K562 (cell line): ENCODE measurements at places on chromosomes 4 and X. TPM values are rescaled to one million over a fixed set of nuclear protein-coding genes. Genes with fewer than 3 reads are reported as not detected.

PASD1 gene
- 9.6 and 10.5 TPM in 2 replicates for total RNA-seq

XPNPEP2 gene
- 0.04 TPM in 1 of 2 replicates, not detected in the other for total RNA-seq

- H3K36me3 ChIP-seq: peaks cover 25% of the 10 kb centered on the region; the same call in 2 of the 3 replicates
- no peak overlapping the region for H3K27ac ChIP-seq
- H3K27me3 ChIP-seq: peaks cover 3% of the 10 kb centered on the region; the same call in 1 of the 3 replicates
Observed at GRCh38 chr4:4417886-4418285, 31.0 kb downstream of the NSG1 start.

- DNase-seq: no peak
- no peaks in the 10 kb centered on the region; the same call in 1 of the 2 replicates for H3K27me3 ChIP-seq
- peaks cover 5% of the 10 kb centered on the region; the same call in 1 of the 3 replicates for H3K4me1 ChIP-seq
- no peak overlapping the region for H3K27ac ChIP-seq
- H3K36me3 ChIP-seq: no peaks in the 10 kb centered on the region
Observed at GRCh38 chrX:18886005-18886343, 97.9 kb downstream of the PHKA2 start.

DNA sequence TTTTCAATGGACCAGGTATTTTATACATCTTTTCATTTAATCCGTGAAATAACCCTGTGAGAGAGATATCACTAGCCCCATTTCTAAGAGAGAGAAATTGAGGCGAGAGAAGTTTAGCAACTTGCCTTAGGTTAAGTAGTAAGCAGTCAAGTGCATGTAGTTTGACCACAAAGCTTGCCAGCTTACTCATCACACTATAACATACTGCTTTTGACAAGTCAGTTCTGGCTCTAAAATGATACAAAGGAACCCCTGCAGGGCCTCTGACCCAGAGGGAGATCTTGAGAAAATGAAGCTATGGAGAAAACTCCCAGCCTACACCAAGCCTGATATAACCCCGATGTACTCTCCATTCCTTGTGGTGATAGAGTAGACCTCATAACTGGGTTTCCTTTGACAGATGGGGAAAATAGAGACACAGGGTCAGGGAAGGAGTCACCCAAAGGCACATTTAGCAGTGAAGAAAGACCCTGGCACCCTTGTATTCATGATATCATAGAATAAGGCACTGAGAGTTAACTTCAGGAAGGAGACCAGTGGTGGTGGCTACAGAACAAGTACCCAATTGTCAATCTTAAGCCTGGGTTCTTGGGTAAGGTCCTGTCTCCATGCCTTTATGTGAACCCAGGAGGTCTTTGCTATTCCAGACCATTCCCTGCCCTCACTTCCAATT lies 60.2 kb upstream of the MSN start:
- H3K27me3 ChIP-seq: no peaks in the 10 kb centered on the region
- no peak for DNase-seq
- peaks cover 3% of the 10 kb centered on the region; the same call in 2 of the 3 replicates for H3K4me1 ChIP-seq
- H3K4me3 ChIP-seq: no peak overlapping the region

- H3K4me1 ChIP-seq: no peaks in the 10 kb centered on the region; the same call in 1 of the 2 replicates
- no peak overlapping the region for H3K4me3 ChIP-seq
- H3K27ac ChIP-seq: no peak overlapping the region
- H3K36me3 ChIP-seq: no peaks in the 10 kb centered on the region
- H3K27me3 ChIP-seq: no peaks in the 10 kb centered on the region
Observed at GRCh38 chrX:46587158-46587557, 13.6 kb downstream of the CHST7 start.
